Substantia nigra (tissue), 51 donors: ENCODE measurements at places on chromosomes 7 and 10.

DNA sequence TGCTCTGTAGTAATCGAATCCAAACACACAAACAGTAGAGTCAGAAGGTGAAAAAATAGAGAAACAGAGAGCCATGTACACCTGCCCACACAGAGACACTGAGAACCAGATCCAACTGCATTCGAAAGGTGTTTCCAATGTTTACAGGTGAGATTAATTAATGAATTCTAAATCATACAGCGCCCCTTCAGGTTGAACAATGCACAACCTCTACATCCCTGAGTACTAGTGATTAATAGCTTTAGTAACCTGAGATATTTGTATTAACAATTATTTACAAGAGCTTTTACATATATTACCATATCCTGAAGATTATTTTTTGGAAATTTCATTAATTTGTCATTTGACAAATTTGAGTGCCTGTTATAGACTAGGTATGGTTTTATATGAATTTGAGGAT, 7.6 kb upstream of the MRC1 start:
- no peak for DNase-seq

DNA sequence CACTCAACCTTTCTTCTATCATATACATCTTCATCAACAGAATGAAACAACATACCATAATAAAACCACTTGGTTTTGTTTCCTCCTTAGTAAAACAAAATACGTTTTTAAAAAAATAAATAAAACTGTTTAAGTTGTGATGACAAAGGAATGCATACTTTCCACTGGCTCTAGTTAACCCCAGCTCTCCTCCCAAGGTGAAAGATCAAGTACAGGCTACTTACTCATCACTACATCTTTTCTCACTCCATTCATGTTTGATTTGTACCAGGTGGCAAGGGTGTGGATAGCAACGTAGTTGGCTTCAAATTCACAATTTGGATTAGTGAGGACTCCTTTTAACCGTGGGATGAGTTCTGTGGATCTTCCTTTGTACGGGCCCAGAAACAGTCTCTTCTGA, 14.7 kb downstream of the OGA start:
- no peak for DNase-seq

DNA sequence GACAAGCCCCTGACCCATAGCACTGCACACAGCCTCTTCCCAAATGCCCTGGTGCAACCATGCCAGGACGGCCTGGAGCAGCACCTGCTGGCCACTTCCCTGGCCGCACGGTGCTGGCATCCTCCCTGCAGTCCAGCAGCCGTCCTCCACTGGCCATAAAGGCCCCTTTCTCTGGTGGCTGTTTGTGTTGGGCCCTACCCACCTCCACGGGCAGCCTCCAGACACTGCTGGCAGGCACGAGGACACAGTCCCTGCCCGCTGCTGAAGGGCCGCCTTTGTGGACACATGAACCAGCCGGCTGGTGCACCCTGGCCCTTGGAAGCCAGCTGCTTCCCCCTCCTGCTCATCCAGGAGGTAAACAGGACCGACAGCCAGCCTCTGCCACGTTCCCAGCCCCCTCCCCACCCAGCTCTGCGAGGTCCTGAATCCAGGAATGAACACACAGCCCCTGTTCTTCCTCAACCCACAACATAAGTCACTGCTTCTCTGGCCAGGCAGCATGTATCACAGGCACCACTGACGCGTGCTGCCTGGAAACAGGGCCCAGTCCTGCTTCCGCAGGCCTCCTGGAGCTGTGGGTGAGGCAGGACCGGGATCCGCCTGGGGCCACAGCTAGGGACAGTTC, 43.8 kb downstream of the SPOCK2 start:
- DNase-seq, result peak; percentile 72

GRCh38 chr7:152338561-152338960, 97.2 kb downstream of the KMT2C start:
- DNase-seq, result no peak

DNA sequence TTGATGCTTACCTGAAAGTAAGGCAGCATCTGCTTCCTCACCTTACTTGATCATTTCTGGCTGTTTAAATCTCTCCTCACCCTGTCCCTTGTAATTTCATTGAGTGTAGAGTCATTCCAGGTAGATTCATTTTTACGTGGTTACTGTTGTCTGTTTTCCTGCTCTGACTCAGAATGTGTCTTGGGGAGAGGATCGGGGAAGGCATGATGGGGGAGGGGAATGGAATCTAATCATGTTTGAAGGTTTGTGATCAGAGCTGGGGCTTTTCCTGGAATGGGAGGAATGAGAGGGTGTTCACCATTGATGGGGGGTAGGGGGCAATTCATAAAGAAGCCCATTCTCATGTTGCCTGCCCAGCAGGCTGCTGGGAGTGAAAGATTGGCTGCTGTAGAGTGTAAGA, 18.7 kb downstream of the SEC24C start:
- no peak for DNase-seq

DNA sequence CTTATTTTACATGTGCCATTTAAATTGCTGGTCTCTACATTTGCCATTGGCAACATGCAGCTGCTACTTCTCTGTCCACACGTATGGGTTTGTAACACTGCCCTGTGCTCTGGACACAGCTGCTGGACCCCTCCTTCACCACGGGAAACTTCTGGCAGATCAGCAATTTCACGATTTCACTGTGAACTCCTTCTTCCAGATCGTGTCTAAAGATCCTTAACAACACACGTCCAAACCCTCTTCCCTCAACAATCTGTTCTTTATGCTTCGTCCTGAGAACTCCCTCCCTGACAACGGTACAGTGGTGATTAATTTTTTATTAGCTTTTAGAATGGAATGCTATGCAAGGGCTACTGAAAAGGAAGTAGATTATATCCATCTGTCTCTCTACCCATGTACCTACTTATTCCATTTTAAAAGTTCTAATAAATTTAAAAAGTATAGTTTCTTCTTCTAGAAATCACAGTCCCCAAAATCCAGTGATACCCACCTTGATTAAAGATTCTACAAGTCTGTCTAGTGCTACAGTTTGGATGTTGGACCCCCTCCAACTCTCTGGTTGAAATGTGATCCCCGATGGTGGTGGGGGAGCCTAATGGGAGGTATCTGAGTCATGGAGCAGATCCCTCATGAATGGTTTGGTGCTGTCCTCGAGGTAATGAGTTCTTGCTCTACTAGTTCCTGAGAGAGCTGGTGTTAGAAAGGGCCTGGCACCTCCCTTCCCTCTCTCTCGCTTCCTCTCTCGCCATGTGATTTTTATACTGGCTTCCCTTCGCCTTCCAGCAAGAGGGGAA, 81.0 kb downstream of the KIAA1549 start:
- DNase-seq, result no peak

GRCh38 chr10:17021656-17022465, 107.8 kb downstream of the CUBN start:
- DNase-seq, result no peak

DNA sequence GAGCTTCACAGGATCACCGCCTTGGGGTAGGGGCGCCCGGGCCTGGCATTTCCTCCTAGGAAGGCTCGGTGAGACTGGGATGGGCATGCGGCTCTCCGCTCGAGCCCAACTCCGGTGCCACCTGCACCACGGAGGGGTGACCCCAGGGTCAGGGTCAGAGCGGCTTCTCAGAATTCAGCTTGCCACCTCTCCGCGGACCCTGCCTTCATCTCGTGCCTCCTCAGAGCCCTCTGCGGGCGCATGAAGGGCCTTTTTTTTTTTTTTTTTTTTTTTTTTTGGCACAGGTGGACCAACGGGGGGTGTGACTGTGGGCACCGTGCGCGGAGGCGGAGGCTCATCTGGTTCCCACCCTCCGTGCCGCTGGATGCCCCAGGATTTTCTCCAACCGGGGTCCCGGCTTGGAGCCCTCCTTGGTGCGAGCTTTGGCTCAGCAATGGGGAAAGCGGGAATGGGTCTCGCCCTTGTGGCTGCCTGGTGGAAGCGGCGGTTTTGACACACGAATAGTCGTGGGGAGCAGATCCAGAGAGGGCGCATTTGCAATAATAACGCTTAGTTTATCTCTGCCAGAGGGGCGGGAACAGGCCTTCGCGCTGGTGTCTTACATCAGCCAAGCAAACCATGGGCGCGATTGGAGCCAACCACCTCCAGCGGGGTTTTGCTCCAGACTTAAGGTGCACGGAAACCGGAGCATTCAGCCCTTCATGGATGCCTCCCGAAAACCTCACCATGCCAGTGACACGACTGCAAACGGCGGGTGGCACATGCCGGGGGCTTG, 5.0 kb upstream of the TNRC18 start:
- no peak for DNase-seq

DNA sequence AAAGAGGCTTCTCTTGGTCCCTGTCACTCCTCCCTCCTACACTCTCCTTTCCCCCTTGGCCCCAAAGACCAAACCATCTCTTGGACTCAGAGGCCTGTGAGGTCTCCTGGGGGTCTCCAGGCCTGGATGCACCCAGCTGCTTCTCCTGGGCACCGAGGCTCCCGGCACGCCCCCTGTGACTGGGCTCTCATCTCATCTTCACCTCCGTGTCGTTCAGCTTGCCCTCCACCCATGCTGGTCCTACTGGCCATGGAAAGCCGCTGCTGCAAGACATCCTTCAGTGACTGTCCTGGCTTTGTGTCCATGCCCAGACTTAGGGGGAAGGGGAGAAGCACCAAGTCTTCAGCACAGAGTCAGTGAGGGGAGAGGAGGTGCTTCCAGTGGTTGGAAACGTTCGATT, 141.4 kb upstream of the RET start:
- DNase-seq, result no peak

GRCh38 chr10:59432207-59432900, 70.0 kb upstream of the FAM13C start:
- DNase-seq, result no peak

DNA sequence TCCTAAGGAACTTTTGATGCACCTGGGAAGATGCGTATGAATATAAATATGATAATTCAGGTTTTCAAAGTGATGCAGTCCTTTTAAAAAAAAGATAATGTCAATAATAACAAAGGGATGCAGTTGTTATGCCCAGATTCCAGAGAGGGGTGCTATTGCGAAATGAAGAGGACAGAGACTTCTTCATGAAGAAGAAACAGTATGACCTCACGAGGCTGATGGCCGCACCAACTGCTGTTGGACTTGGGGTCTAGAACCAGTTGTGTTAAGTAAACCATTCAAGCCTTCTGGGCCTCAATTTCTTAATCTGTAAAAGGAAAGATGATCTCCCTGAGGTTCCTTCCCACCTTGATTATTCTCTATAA, 55.1 kb downstream of the LYZL2 start:
- DNase-seq, result no peak

GRCh38 chr10:74213571-74214162, 62.6 kb downstream of the ADK start:
- no peak for DNase-seq

DNA sequence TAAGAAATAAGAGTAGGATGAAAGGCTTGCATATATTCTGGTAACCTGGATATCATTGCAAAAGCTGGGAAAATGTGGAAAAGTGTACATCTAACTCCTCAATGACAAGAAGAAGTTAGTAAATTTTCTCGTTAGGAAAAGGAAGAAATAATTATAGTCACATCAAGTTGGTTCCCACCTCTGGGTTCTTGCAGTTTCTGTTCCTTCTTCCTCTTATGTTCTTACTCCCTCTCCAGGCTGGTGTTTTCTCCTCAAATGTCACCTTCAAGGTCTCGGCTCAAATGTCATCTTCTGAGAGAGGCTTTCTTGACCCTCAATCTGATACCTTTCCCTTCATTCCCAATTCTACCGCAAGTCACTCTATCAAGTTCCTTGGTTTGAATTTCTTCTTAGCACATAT, 64.4 kb downstream of the ENTPD1 start:
- DNase-seq, result no peak

- no peak for DNase-seq
Observed at GRCh38 chr10:775245-776075, 86.0 kb upstream of the DIP2C start.

- DNase-seq, result no peak
Observed at GRCh38 chr7:135197906-135198655, 13.2 kb downstream of the WDR91 start.

- DNase-seq, result no peak
Observed at GRCh38 chr10:32379318-32379949, 32.5 kb upstream of the EPC1 start.

DNA sequence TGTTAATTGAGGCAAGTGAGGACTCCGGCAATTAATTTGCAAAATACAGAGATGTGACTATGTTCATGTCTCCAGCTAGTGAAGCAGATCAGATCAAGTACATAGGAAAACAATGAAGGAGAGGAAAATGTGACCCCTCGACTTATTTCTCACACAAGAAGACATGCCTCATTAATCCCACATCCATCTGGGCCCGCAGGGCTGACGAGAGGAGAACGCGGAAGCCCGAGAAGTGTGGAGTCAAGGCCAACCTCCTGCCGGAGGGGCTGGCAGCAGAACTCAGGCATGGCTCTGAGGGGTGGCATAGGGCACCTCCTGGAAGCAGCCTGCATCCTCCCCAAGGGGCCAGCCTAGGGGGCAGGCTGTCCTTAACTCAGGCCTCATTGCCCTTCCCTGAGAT, 54.4 kb downstream of the ZNF503 start:
- no peak for DNase-seq

- no peak for DNase-seq
Observed at GRCh38 chr10:7185367-7185690, 225.5 kb downstream of the SFMBT2 start.

GRCh38 chr7:1348823-1349335, 110.4 kb downstream of the MICALL2 start:
- no peak for DNase-seq

DNA sequence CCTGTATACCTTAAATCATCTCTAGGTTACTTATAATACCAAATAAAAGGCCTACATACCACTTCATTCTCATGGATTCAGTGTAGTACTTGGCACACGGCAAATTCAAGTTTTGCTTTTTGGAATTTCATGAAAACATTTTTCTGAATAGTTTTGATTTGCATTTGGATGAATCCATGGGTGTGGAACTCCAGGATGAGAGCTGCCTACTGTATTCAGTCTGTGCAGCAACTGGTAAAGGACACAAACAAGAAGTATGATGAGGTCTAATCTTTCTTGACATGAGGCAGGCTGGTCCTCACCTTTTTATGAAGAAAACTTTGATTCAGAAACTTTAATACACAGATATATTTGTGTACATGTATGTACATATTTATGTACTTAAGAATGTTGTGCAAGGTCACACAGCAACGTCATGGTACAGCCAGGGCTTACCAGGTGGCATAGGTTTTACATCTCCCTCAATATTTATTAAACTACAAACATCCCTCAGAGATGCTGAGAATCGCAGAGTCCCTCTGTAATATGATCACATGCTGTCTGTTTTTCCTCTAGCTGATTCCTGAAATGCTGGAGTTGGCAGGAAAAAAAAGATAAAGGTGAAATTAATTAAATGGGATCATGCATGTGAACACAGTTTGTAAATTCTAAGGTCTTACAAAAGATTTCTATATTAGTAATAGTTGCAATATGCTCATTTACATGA, 239.6 kb downstream of the PRKG1 start:
- DNase-seq, result no peak
